ENCODE measurements at places on chromosomes 11 and 22. TPM values are rescaled to one million over a fixed set of nuclear protein-coding genes. Genes with fewer than 3 reads are reported as not detected.
A peak's percentile ranks its signal among the peaks of the same experiment; 100 is the strongest.

- no peak for DNase-seq
These were observed 79.1 kb upstream of the SCUBE2 start for GRCh38 chr11:9170450-9170849.

DNA sequence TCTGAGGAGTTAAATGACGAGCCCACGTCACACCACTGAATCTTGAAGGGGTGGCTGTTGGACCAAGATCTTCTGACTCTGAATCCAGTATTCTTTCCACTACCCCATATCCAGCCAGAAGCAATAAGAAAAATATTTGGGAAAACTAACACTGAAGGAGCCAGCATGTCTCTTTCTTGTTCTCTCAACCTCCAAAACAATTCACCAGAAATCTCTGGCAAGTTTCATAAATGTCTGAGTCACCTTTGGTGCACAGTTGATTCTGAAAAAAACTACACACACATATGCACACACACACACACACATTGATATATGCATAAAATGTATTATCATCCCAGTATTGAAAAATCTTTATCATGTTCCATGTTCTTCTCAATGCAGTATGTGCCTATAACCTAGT, 104.3 kb upstream of the BLID start:
- no peak for DNase-seq

GRCh38 chr11:93194673-93195291, 3.0 kb downstream of the SLC36A4 start:
- DNase-seq: no peak

DNA sequence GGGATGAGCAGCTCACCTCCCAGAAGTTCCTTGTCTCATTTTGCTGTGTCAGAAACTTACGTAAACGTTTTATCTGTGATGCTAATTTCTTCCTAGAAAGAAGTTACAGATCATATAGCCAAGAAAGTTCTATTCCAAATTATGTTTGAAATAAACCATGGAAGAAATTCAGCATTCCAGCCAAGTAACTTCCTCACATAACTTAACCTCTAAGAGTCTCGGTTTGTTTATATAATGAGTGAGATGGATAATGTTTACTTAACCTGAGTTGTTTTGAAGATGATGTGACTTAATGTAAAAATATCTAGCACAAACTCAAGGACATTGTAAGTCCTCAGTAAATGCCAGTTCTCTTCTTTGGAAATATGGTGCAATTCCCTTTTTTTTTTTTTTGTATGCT, 8.9 kb upstream of the MUC15 start:
- no peak for DNase-seq

DNA sequence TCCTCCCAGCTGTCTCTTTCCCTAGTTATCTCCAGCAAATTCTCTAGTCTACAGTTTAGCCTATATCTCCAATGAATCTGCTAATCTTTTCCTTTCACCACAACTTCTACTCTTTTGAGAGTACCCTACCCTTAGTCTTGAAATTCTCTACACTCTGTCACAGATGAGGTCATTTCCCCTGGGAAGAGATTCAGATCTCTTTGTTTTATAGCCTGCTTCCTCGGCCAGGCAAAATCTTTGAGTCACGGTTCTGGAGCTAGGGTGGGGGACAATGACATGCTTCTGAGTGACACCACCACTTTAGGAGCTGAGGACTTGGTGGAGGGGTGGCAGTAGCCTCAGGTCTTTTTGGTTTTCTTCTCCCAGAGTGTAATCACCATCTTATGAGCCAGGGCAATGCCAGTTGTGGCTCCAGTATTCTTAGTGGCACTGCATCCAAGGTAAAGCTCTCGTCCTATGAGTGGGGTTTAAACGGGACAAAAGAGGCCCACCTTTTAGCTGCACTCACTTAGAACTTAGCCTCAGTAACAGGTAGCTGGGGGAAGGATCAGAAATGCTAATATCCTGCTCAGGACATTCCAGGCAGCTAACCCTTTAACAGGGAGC, 98.5 kb upstream of the RRM1 start:
- DNase-seq: peak; percentile 54

DNA sequence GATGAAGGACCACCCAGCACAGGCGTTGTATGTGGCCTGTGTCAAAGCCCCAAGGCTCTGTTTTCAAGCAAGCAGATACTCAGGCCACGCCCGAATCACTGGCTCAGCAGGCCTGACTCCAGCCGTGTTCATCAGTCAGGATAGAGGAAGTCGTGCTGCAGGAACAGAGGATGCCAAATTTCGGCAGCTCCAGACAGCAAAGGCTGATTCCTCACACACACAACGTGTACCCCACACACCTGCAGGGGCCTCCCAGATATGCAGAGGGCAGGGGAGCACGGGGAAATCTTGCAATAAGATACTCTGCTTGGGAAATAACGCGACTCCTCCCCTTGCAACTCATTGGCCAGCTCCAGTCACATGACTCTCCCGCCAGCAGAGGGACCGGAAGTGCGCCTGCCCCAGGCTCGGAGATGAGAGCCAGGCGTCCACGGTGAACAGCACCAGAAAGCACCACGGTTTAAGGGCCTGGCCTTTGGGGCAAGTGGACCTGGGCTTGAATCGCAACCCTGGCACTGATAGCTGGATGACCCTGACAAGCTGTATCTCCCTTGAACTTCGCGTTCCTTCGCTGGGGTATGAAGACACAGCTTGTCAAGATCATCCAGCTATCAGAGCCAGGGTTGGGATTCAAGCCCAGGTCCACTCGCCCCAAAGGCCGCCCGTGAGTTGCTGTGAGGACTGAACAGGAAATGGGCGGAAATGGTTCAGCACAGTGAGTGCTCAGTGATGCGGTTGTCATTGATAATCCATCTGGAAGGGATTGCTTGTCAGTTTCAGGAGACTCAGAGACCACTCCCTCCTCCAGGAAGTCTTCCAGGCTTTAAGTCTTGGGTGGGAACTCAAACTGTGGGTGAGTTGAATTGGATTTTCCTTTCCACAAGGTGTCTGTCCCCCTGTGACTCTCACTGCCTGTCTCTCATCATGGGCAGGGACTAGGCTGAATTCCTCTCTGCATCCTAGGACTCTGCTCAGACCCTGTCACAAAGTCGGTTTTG, 88.5 kb downstream of the MYEOV start:
- DNase-seq: no peak

- DNase-seq: no peak
These were observed 76.1 kb downstream of the SOX6 start for GRCh38 chr11:16280256-16280682.

DNA sequence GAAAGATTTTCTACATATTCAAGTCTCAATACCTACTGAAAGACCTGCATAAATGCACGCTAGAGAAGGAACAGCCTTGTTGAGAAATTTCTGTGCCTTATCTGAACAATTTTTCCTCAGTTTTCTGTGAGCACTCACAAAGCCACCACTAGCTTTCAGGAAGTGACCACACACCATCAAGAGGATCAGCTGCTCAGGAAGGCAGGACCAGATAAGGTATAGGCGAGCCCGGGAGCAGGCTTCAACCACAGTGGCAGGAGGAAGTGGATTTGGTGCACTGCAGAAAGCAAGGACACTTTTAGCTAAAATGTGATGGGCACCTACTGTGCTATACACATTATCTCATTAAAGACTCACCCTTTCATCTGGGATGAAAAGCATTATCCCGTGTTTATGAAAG, 220.8 kb downstream of the RAB38 start:
- DNase-seq: no peak

DNA sequence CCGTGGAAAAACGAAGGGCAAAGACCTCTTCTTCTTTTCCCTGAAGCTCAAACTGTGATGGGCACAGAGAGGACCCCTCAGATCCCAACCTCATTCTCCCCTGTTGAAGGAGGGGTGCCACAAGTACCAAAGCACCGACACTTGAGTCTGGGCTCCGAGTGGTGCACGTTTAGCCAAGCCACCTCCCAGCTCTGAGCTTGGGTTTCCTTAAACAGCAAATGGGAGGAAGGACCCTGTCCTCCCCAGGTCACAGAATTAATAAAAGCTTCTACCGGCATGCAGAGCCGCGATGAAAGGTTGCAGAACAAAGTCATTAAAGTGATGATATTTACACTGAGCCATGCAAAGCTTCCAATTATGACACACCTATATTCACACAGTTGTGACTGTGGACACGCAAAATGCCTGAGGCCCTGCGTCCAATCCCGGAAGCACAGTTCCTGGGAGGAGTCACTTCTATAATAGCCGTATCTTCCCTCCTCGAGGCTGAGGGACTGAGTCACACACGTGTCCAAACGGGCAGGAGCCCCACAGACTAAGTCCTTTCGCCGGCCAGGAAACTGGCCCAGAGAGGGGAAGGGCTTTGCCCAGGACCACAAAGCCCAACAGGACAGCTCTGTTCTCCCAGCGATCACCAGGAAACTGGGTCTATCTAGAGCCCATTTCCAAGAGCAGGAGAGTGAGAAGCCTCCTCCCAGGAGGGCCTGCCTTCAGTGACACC, 922 bp upstream of the CSNK1E start:
- DNase-seq: peak; percentile 60

DNA sequence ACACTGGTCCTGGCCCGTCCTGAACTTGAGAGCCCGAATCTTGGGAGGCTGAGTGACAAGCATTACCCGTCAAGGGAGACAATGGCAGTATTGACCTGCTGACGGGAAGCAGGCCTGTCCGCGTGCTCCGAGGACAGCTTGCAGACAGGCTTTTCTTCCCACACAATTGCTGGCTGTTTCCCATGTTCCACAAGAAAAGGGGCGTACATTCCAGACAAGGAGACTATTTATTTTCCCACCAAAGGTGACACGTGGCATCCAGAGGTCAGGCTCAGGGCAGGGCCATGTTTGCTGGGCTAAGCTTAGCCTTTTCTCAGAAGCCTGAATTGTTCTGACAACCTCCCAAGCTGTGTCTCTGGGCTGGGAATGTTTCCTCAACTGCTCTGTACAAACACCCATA, 86.9 kb upstream of the SPON1 start:
- no peak for DNase-seq

- DNase-seq: no peak
These were observed 102.7 kb downstream of the RASSF10 start for GRCh38 chr11:13111813-13112130.

DNA sequence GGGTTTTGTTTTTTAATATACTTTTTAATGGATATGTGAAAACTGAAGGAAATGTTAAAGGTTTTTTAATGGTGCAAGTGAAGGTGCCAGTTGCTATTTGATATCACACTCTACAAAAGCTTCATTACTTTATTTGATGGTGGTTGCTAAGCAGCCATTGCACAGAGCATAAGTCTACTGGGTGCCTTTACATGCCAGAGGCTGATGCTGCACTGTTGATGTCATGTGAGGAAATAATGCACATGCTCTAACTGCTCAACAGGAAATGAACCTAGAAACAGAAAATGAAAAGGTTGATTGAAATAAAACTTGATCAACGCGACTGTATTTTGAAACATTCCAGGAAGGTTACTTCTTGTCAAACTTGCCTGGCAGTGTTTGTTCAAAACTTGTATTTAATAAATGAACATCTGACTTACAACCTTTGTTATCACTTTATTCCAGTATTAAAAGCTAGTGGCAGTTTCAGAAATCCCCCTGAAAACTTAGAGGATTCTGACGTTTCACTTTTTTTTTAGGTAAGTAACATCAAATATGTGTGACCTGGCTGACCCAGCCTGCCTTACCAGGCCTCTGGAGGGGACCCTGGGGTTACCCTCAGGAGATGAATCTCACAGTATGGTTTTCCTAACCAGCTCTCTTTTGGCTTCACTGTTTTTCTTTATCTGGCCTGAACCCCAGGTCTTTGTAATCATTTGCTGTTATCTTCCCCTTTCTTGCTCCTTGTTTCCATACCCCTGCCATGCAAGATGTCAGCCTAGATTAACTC, 2.4 kb upstream of the ATP5MG start:
- DNase-seq: no peak

DNA sequence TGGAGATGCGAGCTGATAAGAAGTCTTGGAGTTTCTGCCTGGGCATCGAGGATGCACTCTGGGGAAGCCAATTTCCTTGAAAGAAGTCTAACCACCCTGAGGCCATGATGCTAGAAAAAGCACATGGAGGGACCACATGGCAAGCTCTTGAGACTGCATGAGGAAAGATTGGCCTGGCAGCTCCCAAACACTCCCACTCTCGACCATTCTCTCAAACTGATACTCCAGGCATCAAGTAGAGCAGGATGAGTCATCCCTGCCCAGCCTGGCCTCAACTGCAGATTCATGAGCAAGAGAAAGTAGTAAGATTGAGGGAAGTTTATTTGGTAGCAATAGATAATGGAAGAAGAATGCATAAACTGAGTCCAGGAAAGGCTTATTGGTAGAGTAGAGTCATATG, 194.3 kb downstream of the KIF18A start:
- no peak for DNase-seq

DNA sequence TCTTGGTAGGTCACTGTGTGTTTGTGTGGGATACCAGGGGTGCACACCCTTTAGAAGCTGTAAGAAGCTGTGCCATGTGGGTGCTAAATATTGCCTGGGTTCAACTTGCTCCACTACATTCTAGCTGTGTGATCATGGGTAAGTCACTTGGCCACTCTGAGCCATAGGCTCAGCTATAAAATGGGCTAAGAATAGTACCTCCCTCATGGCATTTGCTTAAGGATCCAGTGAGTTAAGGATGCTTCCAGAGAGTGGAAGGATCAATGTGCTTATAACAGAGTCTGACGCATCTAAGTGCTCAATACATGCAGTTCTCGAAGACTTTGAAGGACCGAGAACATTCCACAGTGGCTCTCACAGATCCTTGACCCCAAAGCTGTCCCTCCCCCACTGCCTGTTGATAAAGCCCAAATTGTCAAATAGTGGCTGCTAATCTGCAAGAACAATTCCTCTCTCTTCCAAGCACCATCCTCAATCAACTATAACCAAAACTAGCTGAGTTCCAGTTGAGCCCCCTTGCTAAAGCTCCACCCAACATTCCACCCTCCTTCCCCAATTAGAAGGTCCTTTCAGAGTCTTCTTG, 13.2 kb upstream of the TMPRSS6 start:
- no peak for DNase-seq

- no peak for DNase-seq
These were observed 98.8 kb downstream of the SNX19 start for GRCh38 chr11:130817330-130817944.

OR52E8 gene
- not detected for total RNA-seq
